ENCODE measurements at places on chromosomes 12 and 14.
A peak's percentile ranks its signal among the peaks of the same experiment; 100 is the strongest.

DNA sequence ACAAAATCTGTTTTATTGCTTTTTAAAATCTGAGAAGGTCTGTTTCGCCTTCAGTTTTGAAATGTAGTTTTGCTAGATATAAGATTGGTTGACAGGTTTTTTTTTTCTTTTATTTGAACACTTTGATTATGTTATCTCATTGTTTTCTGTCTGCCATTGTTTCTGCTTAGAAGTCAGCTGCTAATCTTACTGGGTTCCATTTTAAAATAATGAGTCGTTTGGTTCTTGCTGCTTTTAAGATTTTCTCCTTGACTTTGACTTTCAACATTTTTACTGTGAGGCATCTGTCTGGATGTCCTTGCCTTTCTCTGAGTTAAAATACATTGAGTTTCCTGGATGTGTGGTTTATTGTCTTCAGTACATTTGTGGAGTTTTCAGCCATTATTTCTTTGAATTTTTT lies 56.7 kb downstream of the ADIPOR2 start:
- no peak for DNase-seq

DNA sequence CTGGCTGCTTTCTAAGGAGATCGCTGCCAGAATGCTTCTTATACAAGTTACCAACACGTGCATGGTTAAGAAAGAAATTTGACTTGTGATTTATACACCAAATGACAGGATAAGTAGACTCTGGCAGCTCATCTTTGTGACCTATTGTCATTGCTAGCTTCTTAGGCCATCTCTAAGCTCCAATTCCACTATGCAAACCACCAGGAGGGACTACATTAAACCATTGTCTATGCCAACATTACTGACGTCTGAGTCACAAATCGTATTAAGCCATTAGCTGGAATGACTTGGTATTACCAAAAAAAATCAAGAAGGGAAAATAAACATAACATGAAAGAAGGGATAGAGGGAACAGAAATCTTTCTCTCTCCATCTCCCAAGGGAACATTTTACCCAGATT lies 15.8 kb upstream of the VPS33A start:
- DNase-seq, result no peak

DNA sequence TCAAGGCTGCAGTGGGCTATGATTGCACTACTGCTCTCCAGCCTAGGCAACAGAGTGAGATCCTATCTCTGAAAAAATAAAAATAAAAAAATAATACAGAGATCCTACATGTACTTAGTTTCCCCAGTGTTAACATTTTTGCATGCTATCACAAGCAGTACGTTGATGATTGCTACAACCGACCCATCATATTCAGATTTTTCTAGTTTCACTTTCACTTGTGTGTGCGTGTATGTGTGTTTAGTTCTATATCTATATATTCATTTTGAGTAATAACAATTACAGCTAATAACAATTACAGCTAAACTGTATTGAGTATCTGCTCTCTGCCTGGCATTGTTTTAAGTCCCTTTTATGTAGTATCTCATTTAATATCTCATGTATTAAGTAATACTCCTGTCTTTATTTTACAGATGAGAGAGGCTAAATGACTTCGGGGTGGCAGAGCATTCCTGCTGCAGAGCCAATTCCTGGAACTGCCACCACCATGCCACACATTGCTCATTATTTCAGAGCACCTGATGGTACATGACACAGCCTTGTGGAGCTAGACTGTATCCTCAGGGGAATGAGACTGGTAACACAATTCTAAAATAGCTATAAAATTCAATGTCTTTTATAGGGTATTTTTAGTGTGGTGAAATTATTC lies 153.1 kb downstream of the BCAT1 start:
- no peak for DNase-seq

DNA sequence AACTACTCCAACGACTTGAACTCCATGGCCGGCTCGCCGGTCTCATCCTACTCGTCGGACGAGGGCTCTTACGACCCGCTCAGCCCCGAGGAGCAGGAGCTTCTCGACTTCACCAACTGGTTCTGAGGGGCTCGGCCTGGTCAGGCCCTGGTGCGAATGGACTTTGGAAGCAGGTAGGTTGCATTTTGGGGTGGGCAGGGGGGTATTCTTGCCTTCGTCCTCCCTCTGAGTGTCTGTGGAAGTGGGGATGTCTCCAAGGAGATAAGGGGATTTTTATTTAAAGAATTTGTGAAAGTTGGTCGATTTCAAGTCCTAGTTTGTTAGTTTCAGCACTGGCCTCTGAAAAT lies 1.3 kb downstream of the ASCL1 start:
- no peak for DNase-seq

DNA sequence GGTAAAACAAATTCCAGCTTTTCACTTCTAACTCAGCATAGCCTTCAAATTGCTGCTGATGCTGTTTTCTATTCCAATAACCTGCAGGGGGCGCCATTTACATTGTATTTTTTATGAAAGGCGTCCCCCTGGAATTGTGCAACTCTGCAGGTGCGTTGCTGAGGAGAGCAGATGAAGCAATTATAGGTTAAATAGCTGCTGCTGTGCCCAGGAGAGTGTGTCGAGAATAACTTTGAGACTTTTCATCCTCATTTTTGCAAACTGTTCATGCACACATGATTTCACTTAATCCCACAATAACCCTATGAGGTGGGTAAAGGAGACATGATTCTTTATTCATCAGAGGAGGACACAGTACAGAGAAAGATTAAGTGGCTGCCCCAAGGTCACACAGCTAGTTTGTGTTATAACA lies 75.7 kb downstream of the MYRFL start:
- peak; percentile 26 for DNase-seq

GRCh38 chr12:125418902-125419564 lies 353.8 kb downstream of the AACS start:
- no peak for DNase-seq

DNA sequence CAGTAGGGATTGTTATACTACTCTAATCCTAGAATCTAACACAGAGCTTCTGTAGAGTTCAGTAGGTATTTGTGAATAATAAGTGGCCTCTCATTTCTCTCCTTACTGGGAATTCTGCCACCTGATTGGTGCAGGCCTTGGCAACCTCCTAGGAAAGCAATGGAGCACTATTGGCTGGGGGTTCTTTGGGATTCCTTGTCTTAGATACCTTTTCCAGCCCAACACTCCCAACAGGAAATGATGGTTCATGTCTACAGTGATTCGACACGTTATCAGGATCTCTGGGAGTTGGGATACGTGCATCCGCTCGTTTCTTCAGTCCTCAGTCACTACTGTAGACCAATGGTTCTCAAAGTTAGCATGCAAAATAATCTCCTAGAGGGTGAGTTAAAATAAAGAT lies 67.4 kb downstream of the ELK3 start:
- no peak for DNase-seq

DNA sequence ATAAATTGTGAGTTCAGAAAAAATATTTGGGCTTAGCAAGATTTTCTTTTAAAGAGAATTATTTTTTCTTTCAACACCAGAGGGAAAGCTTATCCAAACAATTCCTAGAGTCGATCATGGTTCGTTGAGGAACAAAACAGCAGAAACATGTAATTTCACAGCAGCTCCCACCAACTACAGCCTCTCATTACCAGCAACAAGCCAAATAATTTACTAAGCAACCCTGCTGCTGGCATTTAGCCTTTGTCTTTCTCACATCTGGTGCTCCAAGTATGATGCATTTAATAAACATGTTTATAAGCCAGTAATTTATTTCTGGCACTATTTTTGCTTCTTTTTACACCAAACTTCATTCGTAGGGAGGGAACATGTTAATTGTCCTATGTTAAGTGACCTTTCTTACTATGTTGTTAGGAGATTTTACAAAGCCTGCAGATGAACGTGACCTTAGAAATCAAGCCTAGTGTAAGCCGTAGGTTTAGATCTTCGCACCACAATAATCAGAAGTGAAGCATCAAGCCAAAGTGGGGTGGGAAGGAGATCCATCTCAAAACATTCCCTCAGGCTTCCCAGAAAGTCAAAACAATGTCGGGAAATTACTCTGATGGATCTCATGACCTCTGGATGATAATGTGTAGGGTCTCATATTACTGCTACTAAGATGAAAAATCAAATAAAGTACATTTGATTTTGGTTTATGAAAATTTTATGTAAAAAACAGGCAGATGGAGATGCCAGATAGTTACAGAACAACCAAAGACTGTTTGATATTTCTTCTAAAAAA lies 128.4 kb downstream of the RPAP3 start:
- DNase-seq, result no peak

DNA sequence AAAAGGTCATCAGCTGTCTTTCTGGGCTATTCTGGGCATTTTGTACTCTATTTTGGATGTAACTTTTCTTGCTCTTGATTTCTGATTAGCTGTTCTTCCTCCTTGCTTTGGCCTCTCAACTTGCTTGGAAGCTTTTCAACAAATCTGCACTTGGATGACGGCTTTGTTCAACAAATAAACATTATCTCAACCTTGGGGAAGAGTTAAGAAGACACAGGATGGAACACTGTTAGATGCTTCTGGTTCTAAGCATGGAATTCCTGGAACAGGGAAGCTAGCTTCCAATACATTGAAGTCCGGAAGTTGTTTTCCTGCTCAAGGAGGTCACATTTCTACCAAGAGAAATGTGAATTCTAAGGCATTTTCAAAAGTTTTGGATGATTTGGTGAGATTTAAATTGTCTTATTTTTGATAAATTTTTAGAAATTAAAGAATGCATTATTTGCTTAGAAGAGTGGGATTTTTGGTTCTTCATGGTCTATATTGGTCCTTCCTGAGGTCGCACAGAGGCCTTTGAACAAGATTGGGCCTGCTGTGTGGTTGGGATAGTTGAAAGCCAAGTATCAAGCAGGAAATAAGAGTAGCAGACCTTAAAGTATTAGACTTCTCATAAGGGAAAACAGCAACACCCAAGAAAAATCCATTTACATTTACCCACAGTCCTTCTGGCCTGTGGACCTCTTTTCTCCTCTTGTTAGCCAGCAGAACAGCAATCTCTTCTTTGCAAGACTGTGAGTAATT lies 59.2 kb downstream of the PPFIBP1 start:
- no peak for DNase-seq

GRCh38 chr12:128918481-128919260 lies 65.4 kb downstream of the GLT1D1 start:
- DNase-seq, result no peak

GRCh38 chr12:122081083-122081696 lies 2.6 kb downstream of the MLXIP start:
- DNase-seq, result no peak

- no peak for DNase-seq
These were observed 444 bp downstream of the DRAM1 start for GRCh38 chr12:101877806-101878242.

- no peak for DNase-seq
These were observed 140.0 kb downstream of the NDUFA12 start for GRCh38 chr12:94863321-94864035.

DNA sequence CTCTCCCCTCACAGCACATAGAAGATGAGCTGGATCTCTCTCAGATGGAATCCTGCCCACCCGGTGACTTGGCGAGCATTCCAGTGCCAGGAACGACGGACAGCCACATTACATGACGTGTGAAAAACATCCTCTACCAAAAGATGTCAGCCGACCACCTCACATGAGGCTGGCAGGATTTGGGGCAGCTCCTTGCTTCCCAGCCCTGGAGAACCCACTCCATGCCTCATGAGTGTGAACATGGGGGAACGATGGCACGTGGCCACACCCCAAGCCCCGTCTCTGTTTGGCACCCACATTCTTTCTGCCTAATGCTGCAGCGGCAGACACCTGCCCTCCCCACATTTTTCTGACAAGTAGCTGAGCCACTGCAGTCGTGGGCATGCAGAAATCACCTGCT lies 202.5 kb downstream of the CALM1 start:
- no peak for DNase-seq

DNA sequence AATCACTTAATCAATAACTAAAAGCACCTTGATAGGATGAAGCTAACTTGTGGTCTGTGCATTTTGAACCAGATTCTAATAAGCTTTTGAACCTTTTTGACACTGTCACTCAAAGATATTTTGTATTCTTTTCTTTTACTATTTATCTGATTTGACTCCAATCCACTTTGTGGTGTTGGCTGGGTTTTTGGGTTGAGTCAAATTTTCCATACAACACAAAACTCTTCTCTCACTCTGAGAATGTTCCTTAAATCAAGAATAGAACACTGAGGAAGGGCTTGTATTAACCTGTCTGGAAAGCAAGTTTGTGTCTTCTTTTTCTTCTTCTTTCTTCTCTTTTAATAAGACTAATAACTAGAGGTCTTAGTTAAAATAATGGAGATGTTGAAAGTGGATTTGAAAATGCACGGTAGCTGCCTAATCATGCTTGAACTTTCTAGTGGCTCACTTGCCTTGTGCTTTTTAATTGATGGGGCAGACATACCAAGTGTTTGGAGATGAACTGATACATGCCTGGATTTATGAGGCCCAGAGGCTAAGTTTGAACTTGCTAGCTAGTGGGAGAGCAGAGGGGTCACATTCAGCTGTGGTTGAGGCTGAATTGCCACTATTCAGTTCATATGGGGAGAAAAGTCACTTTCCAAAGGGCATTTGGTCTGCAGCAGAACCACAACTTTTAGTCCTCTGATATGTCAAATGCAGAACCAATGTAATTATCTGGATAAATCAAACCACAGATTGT lies 93.5 kb upstream of the PTHLH start:
- DNase-seq, result no peak

GRCh38 chr12:69630191-69630590 lies 19.5 kb upstream of the LRRC10 start:
- DNase-seq, result no peak

DNA sequence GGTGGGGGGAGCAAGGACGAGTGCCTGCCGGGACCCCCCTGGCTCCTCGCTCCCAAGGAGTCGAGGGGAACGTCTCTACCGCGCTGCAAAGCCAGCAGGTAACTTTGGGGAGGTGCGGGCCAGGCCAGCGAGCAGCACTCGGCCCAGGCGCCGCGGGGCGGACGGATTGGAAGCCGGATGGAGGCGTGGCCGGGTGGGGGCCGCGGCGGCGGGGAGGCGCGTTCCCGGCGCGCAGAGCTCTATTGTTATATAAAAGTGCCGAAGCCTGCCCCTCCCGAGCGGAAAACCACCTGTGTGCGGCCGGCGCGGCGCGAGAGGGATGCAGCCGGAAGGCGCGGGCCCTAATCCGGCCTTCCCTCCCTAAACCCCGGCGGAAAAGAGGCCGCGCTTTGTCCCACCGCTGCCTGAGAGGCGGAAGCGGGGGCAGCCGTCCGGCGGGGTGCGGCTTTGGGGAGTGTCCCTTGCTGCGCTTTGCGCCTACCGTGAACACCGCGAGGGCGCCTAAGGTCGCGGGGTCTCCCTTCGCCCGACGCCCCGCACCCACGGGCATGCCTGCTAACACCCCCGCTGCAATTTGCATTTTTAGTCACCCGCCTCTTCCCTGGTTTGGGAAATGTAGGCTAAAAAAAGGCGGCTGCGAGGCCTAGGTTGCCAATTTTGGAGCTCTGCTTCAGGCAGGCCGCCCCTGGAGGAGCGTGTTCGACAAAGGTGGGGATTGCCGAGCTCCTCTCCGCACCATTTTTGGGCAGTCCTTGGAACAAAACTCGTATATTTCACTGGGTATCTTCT lies 1.7 kb upstream of the DUSP6 start:
- DNase-seq, result peak; percentile 64

GRCh38 chr12:69475237-69475975 lies 5.2 kb downstream of the FRS2 start:
- no peak for DNase-seq

DNA sequence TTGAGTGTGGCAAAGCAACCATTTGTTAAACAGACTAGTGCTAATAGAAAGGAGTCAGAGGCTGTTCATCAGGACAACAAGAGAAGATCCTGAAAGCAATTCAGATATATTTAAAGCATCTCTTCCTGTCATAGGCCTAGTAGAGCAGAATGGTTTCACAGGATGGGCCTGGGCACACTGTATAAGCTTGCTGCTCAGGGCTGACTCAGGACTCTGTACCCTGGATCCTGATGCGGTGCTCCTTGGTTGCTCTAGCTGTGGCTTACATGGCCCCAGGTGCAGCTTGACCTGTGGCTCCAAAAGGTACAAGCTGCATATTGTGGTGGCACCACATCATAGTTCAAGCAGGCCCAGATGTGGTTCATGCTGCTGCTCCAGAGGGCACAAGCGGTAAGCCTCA lies 313.4 kb downstream of the ETNK1 start:
- no peak for DNase-seq
